Regular cardiac myocyte (primary cell): ENCODE measurements at places on chromosomes 3 and 15. TPM values are rescaled to one million over a fixed set of nuclear protein-coding genes. Genes with fewer than 3 reads are reported as not detected.

SRGAP3 gene
- total RNA-seq = 2.5 and 9.3 TPM in 2 replicates

C2CD4A gene
- total RNA-seq = 0.28 TPM in 1 of 2 replicates, not detected in the other

STXBP5L gene
- under 0.01 TPM in 1 of 2 replicates, not detected in the other for total RNA-seq

RHOV gene
- total RNA-seq = not detected in 2 replicates

SOX14 gene
- not detected in 2 replicates for total RNA-seq

TUSC7 gene
- total RNA-seq = not detected in 2 replicates

SAMMSON gene
- 0.28 TPM in 1 of 2 replicates, not detected in the other for total RNA-seq

GOLGA6L10 gene
- total RNA-seq = under 0.01 and 0.19 TPM in 2 replicates

TP53BP1 gene
- total RNA-seq = 75.3 and 76.1 TPM in 2 replicates

CRABP1 gene
- not detected in 2 replicates for total RNA-seq

GPR87 gene
- under 0.01 TPM in 2 replicates for total RNA-seq

TMEM158 gene
- total RNA-seq = 27.2 and 40.3 TPM in 2 replicates

ECE2 gene
- total RNA-seq = not detected in 2 replicates

SNX22 gene
- 0.19 and 0.28 TPM in 2 replicates for total RNA-seq

DZIP1L gene
- 22.0 and 28.5 TPM in 2 replicates for total RNA-seq

CILP gene
- under 0.01 TPM in 1 of 2 replicates, not detected in the other for total RNA-seq

PSMA4 gene
- 200 and 355 TPM in 2 replicates for total RNA-seq

KLHL40 gene
- not detected in 2 replicates for total RNA-seq

STAB1 gene
- 1.1 and 2.9 TPM in 2 replicates for total RNA-seq

HDAC11 gene
- 9.8 and 15.2 TPM in 2 replicates for total RNA-seq

FBN1 gene
- total RNA-seq = 823 and 1,944 TPM in 2 replicates

KNG1 gene
- not detected in 2 replicates for total RNA-seq

GPX1 gene
- 125 and 294 TPM in 2 replicates for total RNA-seq

DUSP7 gene
- 5.9 and 10.9 TPM in 2 replicates for total RNA-seq

CSPG4 gene
- total RNA-seq = 50.2 and 70.7 TPM in 2 replicates

PLD1 gene
- total RNA-seq = 28.8 and 58.1 TPM in 2 replicates

SCN11A gene
- under 0.01 TPM in 1 of 2 replicates, not detected in the other for total RNA-seq
